ENCODE measurements at places on chromosomes 16 and 17. TPM values are rescaled to one million over a fixed set of nuclear protein-coding genes. Genes with fewer than 3 reads are reported as not detected.

Gene CCL17
- total RNA-seq, result not detected

Gene KRTAP4-9
- not detected for total RNA-seq

Gene KCNG4
- total RNA-seq, result not detected

Gene CETP
- total RNA-seq, result 6.4 TPM

Gene KRTAP4-5
- not detected for total RNA-seq

Gene TLCD3A
- 11.5 TPM for total RNA-seq

Gene HOXB4
- total RNA-seq, result 5.7 TPM

Gene TEX19
- total RNA-seq, result not detected

Gene KCNJ2
- 3.2 TPM for total RNA-seq
